ENCODE measurements at places on chromosomes 2 and 18.

DNA sequence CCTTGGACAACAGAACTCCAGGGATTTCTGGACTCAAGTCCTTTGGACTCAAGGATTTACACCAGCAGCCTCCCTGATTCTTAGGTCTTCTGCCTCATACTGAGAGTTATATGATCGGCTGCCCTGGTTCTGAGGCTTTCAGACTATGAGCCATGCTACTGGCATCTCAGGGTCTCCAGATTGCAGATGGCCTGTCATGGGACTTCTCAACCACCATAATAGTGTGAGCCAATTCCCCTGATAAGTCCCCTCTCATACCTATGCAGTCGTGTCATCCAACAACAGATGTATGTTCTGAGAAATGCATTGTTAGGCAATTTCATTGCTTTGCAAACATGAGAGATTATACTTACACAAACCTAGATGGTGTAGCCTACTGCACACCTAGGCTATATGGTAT lies 61.4 kb upstream of the MSTN start:
- no peak for DNase-seq

DNA sequence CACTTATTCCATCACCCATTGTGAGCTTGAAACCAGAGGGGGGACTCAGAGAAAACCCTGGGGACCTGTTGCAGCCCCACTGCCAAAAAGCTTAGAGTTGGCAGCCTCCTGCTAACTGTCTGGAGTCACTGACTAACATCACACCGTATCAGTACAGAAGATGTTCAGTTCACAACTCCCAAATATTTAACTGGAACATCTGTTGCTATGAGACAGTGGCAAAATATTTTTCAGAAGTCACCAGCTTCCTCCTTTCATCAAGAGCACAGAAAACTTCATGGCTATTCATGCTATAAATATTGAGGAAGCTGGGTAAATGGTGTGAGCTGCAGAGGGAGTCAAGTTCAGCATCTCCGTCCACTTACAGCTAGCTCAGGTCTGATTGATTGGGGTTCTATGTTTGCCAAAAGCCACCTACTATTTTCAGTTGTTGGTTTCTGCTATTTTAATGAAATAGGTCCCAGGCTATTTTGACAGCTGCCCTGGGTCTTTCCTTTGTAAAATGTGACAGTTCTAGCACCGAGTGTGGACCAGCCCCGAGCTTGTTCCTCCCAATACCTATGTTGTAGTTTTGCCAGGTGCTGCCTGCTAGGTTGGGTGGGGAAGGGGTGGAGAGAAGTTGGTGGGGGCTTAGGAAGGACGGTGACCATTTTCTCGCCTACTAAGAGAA lies 9.8 kb downstream of the TUBB6 start:
- no peak for DNase-seq

- no peak for DNase-seq
Measured at GRCh38 chr18:29586210-29586609, 1409.3 kb upstream of the CDH2 start.

GRCh38 chr2:238069021-238069709 lies 8.4 kb downstream of the SCLY start:
- peak; percentile 5 for DNase-seq

GRCh38 chr2:138626148-138626547 lies 124.6 kb downstream of the SPOPL start:
- DNase-seq = no peak

DNA sequence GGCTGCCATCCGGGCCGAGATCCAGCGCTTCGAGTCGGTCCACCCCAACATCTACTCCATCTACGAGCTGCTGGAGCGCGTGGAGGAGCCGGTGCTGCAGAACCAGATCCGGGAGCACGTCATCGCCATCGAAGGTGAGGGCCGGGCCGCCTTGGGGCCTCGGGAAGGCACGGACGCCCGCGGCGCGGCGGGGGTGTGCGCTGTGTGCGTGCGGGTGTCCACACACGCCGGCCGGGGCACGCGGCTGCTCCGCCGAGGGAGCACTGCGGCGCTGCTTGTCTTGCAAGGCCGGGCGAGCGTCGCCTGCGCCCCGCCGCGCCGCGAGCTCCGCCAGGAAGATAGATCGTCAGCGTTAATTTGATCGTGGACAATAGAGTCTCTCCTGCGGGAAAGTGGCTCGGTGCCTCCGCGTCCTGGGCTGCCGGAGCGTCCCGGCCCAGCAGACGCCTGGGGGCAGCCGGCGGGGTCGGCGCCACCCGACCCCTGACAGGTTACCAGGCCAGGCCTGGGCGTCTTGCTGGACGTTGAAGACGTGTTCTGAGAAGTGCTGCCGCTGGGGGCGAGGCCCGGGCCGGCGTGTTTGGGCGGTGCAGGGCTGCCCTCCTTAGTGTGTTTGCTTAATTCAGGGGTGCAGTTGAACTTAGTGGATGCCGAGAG lies 1.0 kb downstream of the AGAP1 start:
- no peak for DNase-seq

DNA sequence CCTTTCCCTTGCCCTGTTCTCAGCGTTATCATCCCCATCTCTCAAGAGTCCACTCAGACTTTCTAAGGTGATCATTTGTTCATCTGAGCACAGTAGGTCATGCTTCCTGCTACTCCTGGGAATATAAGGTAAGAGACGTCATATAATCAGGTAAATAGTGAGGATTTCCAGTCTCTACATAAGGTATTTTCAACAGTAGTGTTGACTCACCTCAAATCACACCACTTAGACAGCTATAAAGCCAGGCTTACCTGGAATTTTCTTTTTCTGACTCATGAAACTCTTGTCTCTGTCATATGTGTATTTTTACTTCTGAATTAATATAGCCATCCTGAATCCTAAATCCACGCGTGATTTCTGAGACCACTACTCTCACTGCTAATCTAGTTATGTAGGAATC lies 443.2 kb downstream of the ARHGAP15 start:
- DNase-seq = no peak

DNA sequence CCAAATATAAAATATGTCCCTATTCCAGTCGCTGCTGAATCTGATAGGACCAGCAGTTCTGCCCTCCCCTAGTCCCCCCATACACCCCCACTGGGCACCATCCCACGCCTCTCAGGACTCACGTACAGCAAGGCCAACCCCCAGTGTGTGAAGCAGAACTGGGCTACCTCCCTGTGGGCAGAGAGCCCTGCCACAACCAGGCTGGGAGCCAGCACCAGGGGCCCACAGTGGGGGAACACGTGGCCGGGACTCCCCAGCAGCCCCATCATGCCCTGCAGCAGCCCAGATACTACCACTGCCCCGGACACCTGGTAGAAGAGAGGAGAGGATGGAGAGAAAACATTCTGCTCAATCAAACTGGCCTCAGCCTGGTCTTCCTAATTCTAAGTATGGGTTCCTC lies 1.3 kb downstream of the SLC23A3 start:
- no peak for DNase-seq

DNA sequence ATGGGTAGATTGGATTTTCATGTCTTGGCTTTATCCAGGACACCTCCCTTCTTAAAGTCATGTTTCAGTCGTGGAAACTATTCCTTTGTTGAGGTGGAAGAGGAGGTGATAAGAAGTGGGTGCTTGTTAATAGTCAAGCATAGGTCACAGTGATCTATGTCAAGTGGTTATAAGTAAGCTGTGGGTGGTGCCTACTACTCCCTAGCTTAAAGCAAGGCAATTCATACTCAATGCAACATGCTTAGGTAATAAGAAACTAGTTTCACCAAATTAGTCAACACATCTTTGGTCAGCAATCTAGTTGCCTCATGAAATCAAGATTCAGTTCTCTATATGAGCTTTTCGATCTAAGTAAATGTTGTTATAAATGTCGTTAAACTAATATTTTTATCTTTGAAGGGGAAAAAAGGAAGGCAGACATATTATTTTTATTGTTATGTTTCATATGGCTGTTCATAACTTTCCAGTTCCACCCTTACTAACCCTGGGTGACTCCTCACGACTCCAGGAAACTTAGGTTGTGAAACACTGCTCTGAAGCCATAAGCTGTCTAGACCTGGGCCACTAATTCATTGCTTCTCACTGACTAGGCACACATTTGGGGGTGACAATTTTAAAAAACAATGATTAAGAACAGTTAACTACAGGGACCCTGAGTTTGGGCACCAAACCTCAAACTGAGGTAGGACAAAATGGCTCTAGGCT lies 5.8 kb upstream of the ABCB11 start:
- DNase-seq = no peak
